ENCODE measurements at places on chromosomes 4 and X. TPM values are rescaled to one million over a fixed set of nuclear protein-coding genes. Genes with fewer than 3 reads are reported as not detected.

Gene SLC2A9
- polyA plus RNA-seq = 3.4 TPM

Gene MAGIX
- 1.7 TPM for polyA plus RNA-seq

Gene BANK1
- polyA plus RNA-seq = 1.8 TPM

Gene TMSB15A
- polyA plus RNA-seq = 71.8 TPM

Gene CLNK
- 0.59 TPM for polyA plus RNA-seq

Data from right lung (tissue), 10 donors.